ENCODE measurements at places on chromosomes 1 and 21.

DNA sequence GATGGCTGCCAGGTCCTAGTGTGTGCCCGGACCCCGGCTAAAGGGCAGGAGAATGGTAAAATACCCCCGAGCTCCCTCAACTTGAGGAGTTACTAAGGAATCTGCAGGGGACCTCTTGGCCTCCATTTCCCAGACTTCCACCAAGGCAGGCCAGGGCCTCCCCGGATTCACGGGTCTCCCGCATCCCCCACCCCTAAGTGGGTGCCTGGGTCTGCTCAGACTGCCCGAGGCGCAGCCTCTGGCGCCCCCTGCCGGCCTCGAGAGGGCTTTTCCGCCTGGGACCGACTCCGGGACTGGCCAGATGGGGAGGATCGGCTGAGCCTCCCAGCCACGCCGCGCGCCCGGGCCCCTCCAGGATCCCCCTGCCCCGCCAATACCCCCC is 1.7 kb downstream of the PLEKHG5 start:
- DNase-seq, result peak; percentile 66

DNA sequence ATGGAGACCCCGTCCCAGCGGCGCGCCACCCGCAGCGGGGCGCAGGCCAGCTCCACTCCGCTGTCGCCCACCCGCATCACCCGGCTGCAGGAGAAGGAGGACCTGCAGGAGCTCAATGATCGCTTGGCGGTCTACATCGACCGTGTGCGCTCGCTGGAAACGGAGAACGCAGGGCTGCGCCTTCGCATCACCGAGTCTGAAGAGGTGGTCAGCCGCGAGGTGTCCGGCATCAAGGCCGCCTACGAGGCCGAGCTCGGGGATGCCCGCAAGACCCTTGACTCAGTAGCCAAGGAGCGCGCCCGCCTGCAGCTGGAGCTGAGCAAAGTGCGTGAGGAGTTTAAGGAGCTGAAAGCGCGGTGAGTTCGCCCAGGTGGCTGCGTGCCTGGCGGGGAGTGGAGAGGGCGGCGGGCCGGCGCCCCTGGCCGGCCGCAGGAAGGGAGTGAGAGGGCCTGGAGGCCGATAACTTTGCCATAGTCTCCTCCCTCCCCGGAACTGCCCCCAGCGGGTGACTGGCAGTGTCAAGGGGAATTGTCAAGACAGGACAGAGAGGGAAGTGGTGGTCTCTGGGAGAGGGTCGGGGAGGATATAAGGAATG is 505 bp downstream of the LMNA start:
- no peak for DNase-seq

DNA sequence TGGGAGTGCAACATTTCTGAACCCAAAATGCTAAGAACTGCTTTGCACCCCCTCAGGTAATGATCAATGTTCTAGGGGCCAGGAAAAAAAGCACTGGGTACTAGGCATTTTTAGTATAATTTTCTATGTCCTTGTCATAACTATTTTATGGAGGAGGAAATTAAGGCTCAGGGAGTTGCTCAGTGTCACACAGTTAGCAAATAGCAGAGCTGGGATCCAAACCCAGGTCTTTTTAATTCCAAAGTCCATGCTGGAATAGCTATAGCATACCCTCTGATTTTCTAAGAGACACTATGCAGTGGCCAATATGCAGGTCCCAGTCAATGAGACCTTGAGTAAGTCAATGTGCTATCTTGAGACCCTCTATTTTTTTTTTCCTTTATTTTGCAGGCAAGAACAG is 394.5 kb upstream of the USP24 start:
- no peak for DNase-seq

- no peak for DNase-seq
These were observed 45.4 kb downstream of the S100B start for GRCh38 chr21:46559291-46559983.

GRCh38 chr1:78471890-78472620 is 18.7 kb upstream of the PTGFR start:
- no peak for DNase-seq

DNA sequence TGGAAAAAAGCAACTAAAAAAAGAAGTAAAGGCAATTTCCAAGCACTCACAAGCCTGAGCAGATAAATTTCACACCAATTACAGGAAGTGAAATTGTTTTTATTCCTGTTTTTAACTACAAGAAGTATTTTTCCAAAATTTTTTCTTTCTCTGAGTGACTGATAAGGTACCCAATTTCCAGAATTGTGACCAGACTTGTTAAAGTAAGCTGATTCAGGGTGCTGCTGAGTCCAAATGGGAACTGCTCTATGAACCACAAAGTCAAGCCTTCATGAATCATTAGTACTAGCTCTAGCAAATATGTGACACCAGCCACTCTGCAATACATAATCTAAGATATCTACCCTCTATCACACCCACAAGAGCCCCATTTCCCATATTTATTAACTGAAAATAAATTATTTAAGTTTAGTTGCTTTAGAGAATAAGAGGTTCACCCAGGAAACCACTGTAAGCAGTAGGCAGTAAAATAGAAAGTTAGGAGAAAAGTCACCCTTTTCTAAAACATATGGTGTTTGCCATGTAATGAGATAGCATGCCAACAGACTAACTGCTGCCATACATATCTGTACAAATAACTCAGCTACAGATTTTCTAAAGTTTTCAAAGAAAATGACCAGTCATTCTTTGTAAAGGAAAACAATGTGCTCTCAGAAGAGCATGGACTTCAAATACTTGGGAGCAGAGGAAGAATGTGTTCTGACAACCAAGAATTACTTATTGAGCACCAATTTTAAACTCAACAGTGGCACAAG is 43.1 kb upstream of the TNFSF18 start:
- DNase-seq, result no peak

GRCh38 chr1:226738421-226738994 is 574 bp downstream of the ITPKB start:
- no peak for DNase-seq

- no peak for DNase-seq
These were observed 196.7 kb upstream of the DAB1 start for GRCh38 chr1:57620605-57621004.

GRCh38 chr1:76287917-76288316 is 213.4 kb downstream of the ST6GALNAC3 start:
- no peak for DNase-seq

- DNase-seq, result peak; percentile 22
These were observed 1.2 kb upstream of the EPHA10 start for GRCh38 chr1:37765916-37766664.

DNA sequence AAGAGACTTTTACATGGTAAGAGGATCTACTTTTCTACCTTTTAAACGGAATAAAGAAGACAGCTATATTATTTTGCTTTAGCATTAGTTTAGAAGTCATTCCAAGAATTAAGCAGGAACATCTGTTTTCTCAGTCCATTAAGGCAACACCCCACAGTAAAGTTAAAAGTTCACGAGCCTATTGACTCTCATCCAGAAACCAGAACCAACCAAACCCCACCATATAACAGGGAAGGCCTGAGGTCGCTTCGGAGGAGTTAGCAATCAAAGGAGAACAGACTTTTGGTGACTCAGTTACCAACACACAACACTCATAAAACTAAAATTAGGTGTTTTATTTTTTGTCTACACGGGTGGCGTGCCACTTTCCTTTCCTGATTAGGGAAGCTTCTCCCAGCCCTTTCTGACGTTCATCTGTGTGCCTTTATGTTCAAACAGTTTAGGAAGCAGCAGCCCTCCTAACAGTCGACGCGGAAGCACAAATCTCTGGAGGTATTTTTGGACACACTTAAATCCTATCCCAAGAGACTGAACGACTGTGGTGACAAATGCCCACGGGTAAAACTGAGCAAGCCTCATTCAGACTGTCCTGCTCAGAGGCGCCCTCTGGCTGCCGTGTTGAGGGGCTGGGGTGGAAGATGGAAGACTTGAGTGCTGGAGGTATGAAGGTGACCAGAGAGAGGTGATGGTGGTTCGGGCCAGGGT is 8.6 kb upstream of the PLA2G2C start:
- DNase-seq, result peak; percentile 53

GRCh38 chr1:21552715-21553114 is 43.5 kb downstream of the ALPL start:
- DNase-seq, result no peak

- DNase-seq, result no peak
These were observed 42.5 kb downstream of the WDR4 start for GRCh38 chr21:42836767-42837301.

- no peak for DNase-seq
These were observed 34.1 kb downstream of the UBASH3A start for GRCh38 chr21:42437786-42438185.

- DNase-seq, result no peak
These were observed 110.1 kb upstream of the LMO4 start for GRCh38 chr1:87218618-87219017.

- DNase-seq, result no peak
These were observed 537.7 kb downstream of the BRINP3 start for GRCh38 chr1:189939967-189940366.

- DNase-seq, result peak; percentile 74
These were observed 42.6 kb upstream of the SRSF10 start for GRCh38 chr1:24022581-24023361.

DNA sequence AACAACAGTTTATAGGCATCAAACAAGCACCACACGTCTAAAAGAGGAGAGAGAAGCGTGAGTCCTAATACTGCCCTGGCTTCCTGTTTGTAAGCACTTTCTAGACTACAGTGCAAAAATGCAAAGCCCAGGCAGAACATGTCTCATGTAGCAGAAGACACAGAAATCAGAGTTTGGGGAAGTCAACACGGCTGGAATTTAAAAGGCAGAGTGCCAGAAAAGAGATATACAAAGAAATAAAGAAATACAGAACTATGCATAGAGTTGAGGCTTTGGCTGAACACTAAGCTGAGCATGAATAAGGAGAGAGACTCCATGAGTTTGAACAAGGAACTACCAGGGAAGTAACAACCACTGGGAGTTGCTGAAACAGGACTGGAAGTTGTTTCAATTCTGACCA is 566.6 kb upstream of the NR5A2 start:
- no peak for DNase-seq

DNA sequence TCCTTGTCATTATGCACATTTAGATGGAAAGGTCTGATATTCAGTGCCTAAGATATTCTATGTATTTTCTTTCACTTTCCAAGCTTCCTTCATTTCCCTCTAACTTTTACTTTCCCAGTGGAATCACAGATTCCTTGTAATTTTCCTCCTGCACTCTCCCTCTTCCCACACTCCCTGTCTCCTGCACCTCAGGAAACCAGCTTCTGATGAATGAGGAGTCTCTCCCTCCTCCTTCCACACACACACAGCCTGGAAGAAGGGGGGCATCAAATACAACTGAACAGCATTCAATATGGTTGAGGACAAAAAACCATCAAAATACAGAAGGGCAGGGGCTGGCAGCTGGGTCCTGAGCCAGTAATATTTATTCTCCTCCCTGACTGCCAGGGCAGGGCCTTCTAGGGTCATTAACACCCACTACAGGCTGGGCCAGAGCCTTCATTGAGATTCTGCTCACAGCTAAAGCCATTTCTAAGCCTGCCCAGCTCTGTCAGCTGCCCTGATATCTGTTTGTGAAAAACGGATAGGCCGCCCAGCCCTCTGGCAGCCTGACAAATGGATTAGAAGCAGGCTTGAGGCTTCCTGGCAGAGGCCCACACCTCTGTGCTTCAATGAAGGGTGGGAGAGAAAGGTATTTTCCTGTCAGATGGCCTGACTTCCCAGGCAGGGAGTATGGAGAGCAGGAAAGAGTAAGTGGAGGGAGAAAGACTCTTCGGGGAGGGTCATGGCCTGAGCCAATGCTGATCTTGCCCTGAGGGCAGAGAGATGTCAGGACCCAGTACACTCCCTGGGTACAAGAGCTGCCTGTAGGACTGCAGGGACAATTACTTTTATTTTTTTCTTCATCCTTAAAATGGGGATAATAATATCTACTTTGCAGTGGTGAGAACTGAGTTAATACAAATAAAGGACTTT is 138.9 kb upstream of the SPATA6 start:
- no peak for DNase-seq

DNA sequence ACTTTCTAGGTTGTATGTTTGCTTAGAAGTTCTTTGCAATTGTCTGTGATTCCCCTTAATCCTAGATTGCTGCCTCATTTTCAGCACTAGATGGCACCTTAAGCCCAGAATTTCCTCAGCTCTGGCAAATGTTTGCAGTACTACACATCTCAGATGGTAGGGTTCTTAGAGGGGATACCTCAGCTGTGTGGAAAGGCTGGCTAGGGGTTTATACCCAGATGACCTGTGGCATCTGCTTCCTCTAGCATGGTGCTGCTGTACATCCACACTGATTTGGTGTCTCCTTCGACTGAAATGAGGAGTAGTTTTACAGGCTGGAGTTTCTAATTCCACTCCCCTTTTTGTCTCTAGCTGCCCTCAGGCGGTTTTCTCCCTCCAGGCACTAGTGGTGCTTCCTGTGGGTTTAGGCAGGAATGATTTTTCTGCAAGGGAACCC is 23.5 kb downstream of the ASB17 start:
- peak; percentile 4 for DNase-seq
